ENCODE measurements at places on chromosomes 2 and 18. TPM values are rescaled to one million over a fixed set of nuclear protein-coding genes. Genes with fewer than 3 reads are reported as not detected.

DNA sequence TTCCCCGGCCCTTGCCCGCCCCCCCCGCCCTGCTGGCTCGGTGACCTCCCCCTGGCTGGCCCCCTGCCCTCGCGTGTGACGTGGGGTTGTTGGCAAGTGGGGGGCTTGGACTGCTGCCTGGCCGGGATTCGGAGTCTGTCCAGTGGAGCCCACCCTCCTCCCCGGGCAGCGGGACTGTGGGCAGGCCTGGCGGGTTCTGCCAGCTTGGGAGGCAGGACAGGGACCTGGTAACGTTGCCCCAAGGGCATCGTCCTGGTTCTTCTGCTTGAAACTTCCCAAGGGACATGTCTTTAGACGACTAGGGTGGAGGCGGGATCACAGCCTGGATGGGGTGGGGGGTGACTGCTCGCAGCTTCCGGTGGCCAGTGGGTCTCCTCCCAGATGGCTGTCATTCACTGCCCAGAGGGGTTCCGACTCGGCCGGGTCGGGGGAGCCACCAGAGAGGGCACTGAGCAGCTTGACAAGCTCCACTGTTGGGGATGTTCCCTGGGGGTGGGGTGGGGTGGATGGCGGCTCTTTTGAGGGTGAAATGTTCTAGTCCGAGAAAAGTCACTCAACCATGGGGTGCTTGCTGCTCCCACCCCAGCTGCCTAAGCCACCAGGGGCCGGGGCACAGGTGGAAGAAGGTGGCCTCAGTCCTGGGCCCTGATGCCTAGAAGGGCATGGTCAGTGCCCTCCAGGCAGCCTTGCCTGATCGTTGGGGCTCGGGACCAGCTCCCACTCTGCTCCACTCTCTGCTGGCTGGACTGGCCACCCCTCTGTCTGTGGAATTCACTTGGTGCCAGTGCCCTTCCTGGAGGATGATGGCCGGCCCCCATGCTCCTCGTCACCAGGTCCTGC is 4.3 kb upstream of the HS6ST1 start:
- no peak for DNase-seq

Gene DOCK10
- 222 TPM for total RNA-seq

GRCh38 chr18:9916077-9916639 is 2.3 kb downstream of the VAPA start:
- no peak for DNase-seq

DNA sequence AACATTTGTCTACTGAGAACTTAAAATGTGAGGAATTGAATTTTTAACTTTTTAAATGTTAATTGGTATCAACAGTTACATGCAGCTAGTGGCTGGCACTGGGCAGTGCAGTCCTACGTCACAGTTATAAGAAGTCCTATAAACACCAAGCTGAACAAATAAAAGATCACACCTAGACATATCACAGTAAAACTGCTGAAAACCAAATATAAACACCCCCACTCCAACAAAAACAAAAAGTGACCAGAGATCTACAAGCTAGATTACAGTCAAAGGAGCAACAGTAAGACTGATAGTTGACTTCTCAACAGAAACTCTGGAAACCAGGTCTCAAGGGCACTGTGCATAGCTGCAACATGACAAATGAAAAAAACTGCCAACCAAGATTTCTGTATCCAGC is 19.4 kb downstream of the TLK1 start:
- no peak for DNase-seq

Gene RGPD3
- 0.44 TPM for total RNA-seq

DNA sequence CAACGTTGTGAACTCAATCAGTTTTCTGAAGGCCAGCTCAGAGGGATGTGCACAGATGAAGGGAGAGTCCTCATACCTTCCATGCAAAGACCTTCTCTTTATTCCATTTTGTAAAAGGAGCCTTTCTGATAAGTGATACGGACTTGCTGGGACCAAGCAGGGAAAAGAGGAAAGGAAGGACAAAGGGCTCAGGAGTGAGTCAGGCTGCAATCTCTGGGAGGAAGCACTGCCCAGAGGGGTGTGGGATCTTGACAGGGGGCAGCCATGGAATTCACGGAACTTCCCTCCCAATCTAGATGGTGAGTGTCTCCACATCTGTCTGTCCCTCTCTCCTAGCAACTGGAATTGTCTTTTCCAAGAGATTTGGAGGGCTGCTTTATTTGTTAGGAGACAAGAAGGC is 281.4 kb upstream of the CELF4 start:
- no peak for DNase-seq

DNA sequence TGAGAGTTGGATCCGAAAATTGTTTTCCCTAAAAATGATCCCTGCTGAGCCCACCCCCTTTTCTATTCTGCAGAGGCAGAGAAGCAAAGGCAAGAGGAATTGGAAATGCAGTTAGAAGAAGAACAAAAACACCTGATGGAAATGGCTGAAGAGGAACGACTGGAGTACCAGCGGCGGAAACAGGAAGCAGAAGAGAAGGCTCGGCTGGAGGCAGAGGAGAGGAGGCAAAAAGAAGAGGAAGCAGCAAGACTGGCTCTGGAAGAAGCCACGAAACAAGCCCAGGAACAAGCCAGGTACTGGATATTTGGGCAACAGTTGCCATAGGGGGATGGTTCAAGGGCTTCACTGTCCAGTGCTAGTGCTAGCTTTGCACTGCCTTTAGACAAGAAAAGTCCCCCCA is 41.7 kb downstream of the SUMO1 start:
- DNase-seq: no peak

DNA sequence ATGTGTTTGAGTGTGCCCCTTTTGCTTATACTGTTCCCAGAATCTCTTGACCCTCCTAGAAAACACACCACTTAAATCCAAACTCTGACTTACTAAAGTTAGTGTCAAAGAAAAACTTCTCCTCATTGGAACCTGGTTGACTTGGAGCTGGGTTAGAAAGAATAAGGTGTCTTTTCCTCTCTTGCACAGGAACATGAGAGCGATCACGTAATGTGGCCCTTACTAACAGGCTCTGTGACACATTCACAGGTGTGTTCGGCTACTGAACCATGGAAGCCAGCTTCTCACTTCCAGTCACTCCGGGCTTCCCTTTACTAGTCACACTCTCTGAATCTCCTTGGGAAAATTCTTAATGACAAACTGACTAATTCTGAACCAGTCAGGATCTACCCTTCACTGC is 5.4 kb upstream of the POU3F3 start:
- DNase-seq: no peak

GRCh38 chr2:203594541-203594940 is 59.4 kb upstream of the RAPH1 start:
- DNase-seq: no peak

Measured in CD4-positive, CD25-positive, alpha-beta regulatory T cell (primary cell).